T-cell (primary cell): ENCODE measurements at places on chromosomes 12 and 14.

DNA sequence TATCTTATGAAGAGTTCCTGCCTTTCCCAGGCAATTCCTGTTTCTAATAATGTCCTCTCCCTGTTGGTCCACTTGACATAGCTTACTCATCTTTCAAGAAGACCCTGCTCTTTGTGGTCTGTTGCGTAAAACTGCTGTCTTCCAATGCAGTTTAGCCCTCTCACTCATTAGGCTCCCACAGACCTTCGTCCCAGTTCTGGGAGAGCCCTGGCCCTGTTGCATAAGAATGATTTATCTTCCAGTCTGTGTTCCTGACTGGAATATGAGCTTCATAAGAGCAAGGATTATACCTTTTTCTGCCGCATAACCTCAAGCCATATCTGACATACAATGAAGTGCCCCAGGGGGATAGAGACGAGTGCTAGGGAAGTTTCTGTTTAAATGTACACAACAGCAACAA is 365.9 kb upstream of the NOVA1 start:
- DNase-seq, result no peak

DNA sequence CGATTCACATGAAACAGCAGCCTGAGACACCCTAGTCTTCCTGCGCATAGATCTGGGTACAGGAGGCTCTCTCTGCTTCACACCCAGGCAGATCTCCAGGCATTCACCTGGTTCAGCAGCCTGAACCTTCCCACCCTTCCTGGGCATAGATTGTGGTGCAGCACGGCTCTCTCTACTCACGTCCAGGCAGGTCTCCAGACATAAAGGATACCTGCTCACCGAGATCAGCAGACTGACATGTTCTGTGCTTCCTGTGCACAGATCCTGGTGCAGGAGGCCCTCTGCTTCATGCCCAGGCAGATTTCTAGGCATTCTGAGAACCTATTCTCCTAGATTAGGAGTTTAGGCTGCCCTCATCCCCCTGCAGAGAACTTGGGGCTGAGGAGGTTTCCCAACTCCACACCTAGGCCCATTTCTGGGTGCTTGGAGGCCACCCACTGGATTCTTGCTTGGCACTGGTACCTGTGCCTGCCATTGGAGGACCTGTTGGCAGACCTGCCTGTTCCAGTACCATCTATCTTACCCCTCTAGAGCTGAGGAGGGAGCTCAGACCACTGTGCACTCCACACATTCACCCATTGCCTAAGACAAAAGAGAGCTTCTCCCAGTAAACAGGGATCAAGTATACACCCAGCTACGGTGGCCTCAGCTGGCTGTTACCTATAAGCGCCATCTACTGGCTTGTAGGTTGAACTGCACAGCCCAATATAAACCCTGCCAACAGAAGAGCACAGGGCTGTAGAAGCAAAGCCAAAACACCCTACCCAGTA is 28.0 kb upstream of the GARIN6 start:
- no peak for DNase-seq

DNA sequence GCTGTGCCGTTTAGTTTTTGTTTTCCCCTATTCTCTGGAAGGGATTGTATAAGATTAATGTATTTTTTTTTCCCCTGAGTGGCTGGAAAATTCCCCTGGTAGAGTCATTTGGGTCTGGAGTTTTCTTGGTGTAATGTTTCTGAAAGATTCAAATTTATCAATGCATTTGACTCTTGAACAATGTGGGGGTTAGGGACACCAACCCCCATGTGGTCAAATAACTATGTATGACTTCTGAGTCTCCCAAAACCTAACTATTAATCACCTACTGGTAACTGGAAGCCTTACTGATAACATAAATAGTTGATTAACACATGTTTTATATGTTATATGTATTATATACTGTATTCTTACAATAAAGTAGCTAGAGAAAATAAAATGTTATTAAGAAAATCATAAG is 220.1 kb upstream of the PDE3A start:
- DNase-seq, result no peak

GRCh38 chr14:66496911-66497310 is 10.7 kb downstream of the CCDC196 start:
- DNase-seq, result no peak

DNA sequence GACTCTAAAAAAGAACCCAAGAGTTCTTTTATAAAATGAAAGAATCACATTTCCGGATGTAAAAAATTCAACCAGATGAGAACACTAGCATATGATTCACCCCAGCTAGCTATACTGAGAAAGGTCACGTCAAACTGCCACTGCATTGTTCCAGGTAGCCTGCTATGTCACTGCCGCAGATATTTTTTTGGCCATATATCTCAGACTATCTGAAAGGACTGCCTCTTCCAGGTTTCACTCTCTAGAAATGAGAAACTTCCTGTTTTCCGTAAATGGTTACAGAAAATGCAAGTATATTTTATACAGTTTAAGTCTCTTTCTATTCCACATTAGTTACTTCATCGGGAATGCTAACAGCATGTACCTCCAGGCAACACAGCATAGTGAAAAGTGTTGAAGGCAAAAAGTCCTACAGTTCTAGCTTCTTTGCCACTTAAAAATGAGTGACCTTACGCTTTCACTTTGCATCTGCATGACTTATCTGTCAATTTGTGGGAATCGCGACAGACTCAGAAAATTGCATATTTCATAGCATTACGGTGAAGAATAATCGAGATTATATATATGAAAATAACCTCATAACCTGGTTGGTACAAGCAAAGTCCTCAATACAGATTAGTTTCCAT is 105.2 kb downstream of the MED13L start:
- no peak for DNase-seq

DNA sequence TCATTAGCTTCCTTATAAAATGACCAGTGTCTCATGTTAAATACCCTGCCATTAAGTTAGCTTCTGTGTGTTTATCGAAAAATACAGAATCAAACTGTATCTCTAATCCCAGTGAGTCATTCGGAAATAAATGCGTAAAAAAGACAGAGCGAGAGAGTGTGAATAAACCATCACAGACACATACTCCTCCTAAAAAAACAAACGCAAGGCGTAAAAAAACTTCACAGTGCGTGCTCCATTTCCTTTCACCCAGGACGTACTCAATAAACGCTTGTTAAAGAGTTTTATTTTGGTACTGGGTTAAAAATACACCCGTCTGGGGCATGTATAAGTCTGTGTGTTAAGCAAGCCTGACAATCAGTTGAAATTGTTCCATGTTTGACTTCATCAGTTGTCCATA is 58.8 kb upstream of the ISM2 start:
- no peak for DNase-seq

DNA sequence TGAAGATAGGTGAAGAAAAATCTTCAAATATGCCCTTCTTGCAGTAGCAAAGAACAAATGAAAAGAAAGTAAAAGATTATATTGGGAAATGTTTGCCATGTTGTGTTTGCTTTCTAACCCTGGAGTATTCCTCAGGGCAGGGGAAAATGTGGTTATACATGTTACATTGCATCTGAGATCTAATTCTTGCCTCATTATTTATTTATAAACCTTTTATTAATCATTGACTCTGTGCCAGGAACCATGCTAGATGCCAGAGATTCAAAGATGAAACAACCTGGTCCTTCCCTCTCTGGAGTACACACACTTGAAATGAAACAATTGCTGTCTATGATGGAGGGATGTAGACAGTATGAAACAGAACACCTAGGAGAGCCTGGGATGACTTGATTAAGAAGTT is 128.1 kb upstream of the HMGA2 start:
- no peak for DNase-seq

DNA sequence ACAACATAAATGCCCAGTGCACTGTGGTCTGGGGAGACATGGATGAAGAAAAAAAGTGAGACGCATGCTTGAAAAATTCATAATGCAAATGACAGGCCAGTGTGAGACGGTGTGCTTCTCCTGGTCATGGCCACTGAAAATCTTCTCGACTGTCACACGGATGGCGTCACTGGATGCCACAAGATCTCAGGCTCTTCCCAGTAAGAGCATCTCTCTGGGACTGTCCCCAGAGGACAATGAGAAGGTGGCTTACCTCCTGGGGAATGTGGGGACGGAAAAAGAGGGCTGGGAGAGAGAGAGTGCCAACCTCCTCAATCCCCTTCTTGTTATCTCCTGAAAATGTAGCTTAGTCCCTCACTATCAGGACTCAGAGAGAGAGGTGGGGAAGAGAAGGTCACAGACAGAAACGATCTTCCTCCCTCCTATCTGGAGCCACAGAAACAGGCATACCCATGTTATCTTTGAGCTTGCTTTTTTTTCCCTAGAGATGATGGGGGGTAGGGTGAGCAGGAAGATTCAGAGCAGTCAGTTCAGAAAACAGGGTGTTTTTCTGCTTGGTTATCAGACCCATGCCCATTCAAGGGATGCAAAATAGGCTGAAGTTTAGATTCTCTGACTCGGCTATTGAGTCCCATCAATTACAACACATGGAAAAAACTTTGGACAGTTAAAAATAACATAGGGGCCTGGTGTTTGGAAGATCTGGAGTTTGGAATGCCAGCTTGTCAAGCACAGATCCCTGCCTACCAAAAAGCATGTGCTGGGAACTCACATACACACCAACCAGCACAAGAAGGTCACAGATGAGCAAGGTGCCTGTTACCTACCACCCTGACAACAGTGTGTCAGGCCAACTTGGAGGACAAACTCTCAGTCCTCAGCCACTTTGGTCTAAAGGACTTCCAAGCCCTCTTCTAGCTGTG is 24.2 kb downstream of the DPF3 start:
- no peak for DNase-seq

- no peak for DNase-seq
These were observed 82.2 kb upstream of the NEDD1 start for GRCh38 chr12:96824838-96825236.

DNA sequence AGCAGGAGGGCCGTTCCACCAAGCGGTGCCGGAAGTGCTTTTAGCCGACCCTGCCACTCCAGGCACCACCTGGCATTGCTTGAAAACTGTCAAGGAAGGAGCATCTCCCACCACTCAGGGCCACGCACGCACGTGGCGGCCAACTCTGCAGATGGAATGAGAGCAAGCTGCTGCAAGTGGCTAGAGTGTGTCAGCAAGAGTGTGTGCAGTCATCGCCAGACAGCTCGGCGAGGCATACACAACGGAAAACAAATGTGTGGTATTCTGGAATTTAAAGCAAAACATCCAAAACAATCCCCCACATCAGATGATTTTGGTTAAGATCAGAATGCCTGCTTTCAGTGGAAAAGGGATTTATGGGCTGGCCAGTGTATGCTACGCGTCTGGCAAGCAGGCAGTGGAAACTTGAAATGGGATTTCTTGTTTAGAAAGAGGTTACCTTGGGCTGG is 11.2 kb downstream of the CD9 start:
- DNase-seq, result no peak

GRCh38 chr12:54331461-54331860 is 6.5 kb downstream of the COPZ1 start:
- no peak for DNase-seq

GRCh38 chr14:36866867-36867266 is 205.2 kb downstream of the PAX9 start:
- DNase-seq, result no peak

- DNase-seq, result no peak
These were observed 16.0 kb downstream of the FNTB start for GRCh38 chr14:65002586-65003210.

DNA sequence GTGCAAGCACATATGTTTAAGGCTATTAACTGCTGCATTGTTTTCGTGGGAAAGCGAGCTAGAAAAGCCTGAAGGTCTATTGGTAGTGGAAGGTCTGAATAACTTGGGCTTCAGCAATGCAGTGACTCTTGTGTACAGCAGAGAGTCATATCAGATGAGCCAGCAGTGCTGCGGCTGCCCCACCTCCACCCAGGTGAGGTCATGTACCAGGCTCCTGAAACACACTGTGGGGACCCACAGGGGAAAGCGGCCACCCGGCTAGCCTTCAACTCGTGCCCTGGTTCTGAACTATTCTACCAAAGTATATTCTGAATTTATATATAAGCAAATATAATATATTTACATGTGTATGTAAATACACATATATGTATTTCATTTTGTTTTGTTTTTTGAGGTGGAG is 12.7 kb upstream of the RAN start:
- no peak for DNase-seq

DNA sequence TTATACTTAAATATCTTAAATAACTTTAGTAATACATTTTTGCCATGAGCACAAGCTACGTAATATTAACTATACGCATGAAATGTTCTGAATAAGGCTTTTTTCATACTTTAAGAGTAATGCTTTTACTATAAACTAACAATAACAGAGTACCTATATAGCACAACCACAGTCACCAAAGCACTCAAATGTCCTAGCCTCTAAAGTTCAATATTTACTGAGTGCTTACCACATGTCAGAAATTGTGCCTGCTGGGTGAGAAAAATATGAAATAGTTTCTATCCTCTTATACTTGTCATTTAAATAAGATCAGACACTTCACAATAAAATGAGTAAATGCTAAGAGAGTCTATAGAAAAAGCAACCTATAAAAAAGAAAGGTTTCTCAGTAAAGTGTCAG is 83.1 kb downstream of the SH2B3 start:
- DNase-seq, result no peak

- DNase-seq, result peak; percentile 14
These were observed 8.4 kb downstream of the PAPLN start for GRCh38 chr14:73245480-73246325.

DNA sequence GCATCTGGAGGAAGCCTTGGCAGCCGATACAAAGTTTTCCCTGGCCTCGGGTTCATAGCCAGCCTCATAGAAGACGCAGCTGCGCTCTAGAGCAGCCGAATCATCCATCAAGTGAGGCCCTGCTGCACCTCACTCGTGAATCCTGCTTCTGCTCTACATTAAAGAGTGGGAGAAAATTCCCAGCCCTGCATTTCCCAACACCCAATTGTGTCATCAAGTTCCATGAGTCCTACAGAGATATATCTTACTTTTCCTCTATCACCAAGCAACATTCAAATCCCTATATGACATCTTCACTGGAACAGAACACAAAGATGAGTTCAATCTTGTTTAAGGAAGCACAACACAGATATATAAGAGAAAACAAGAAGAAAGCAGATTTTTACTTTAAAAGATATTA is 139.3 kb downstream of the TTC7B start:
- DNase-seq, result no peak

DNA sequence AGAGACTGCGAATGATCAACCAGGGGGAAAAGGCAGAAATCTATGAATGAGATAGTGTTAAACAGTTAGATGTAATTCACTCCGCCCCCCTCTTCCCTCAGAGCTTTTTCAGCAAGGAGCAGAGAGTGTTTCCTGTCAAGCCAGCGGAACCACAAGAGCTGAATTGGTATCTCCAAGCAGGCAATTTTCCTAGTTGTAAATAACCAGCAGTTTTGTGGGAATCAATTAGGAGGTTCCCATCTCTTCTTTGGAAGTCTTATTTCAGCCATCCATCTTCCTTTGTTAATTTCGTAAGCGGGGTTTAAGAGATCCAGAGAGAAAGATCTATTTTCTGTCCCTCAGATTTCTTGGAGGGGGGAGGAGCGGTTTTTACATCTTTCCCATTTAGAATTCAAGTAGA is 178.0 kb downstream of the FOXN3 start:
- no peak for DNase-seq

- DNase-seq, result no peak
These were observed 158.4 kb upstream of the RASSF8 start for GRCh38 chr12:25800101-25800500.

GRCh38 chr14:66701813-66702212 is 193.9 kb downstream of the GPHN start:
- DNase-seq, result no peak

GRCh38 chr12:64891629-64892028 is 67.2 kb downstream of the TBC1D30 start:
- no peak for DNase-seq

GRCh38 chr14:91341334-91341733 is 76.3 kb downstream of the CCDC88C start:
- no peak for DNase-seq
